CD8-positive, alpha-beta T cell (primary cell): ENCODE measurements at places on chromosomes 1 and 21.
A peak's percentile ranks its signal among the peaks of the same experiment; 100 is the strongest.

- DNase-seq: no peak
These were observed 69.2 kb upstream of the RGS2 start for GRCh38 chr1:192739476-192740184.

- no peak for DNase-seq
These were observed 25.9 kb upstream of the MFSD2A start for GRCh38 chr1:39928809-39929587.

- no peak for DNase-seq
These were observed 1.0 kb upstream of the EPS15 start for GRCh38 chr1:51519865-51520699.

DNA sequence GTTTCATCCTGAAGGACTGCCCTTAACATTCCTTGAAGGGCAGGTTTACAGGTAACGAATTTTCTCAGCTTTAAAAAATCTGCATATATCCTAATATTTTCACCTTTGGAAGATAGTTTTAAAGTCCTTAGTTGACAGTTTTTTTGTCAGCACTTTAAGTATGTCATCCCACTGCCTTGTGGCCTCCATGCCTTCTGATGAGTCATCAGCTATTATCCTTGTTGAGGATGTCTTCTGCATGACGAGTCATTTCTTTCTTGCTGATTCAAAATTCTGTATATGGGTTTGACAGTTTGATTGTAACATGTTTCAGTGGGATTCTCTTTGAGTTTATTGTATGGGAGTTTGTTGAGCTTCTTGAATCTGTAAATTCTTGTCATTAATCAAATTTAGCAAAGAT, 500.6 kb downstream of the DISC1 start:
- no peak for DNase-seq

DNA sequence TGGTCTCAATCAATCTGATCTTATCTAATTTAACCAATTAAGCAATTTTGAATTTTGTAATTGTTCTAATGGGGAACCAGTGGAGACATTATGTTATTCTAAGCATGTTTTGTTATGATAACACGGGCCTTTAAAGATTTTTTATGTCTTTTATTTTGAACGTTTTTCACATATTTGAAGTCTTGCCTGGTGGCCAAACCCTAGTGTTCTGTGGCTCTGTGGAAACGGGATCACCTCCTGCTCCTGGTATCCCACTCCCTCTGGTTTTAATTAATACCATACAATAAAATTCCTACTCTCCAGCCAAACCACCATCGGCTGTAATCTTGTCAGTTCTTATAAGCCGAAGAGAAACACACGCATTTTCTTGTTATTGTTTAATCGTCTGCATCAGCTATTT, 22.9 kb upstream of the LMO4 start:
- no peak for DNase-seq

- DNase-seq: peak; percentile 24
These were observed 14.8 kb upstream of the NCMAP start for GRCh38 chr1:24540906-24541710.

GRCh38 chr21:28547766-28548165, 444.9 kb downstream of the LTN1 start:
- DNase-seq: no peak

- DNase-seq: no peak
These were observed 164.9 kb downstream of the CAMTA1 start for GRCh38 chr1:6950001-6950765.

DNA sequence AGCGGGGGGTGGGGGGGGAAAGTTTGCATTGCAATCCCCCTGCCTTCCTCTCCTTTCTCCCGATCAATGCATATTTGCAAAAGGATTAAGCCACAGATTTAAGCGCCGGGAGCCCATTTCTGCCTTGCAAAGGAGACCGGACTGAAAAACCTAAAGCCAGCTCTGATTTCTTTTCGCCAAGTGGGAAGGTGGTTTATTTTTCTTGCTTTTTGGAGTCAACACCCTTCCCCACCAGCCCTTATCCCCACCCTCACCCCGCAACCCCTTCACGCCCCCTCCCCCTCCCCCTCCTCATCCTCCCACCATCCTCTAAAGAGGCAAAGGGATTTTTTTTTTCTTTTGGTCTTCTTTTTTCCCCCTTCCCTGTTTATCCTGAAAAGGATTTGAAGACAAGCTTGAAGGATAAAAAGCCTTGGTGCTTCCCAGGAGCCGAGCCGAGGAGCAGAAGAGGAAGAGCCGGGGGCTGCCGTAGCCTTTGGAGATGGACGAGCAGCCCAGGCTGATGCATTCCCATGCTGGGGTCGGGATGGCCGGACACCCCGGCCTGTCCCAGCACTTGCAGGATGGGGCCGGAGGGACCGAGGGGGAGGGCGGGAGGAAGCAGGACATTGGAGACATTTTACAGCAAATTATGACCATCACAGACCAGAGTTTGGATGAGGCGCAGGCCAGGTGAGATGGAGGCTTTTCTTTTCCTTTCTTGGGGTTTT, 513 bp downstream of the PBX1 start:
- DNase-seq: peak; percentile 2
